HL-60 (cell line): ENCODE measurements at places on chromosomes 5 and 9.

DNA sequence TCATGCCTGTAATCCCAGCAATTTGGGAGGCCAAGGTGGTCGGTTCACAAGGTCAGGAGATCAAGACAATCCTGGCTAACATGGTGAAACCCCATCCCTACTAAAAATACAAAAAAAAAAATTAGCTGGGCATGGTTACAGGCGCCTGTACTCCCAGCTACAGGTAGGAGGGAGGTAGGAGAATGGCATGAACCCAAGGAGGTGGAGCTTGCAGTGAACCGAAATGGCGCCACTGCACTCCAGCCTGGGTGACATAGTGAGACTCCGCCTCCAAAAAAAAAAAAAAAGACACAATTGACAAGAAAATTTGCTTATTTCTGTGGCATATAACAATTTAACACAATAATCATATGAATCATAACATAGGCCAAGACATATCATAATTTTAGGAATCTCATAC is 35.3 kb upstream of the ZNF131 start:
- no peak for DNase-seq

DNA sequence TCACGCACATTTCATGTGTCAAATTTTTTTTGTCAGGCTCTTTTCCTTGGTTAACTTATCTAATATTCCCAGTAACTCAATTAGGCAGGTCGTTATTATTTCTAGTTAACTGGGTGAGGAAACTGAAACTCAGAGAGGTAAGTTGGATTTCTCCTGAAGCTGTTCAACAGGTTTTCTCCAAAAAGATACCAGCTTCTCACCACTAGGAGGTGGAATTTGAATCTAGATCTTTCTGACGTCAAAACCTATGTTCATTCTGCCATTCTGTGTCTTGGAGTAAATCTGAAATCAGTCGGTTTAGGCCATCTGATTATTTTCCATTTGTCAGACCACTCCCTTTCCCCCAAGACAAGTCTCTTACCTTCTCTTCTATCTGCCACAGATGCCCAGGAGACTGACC is 572.9 kb downstream of the ACTL7B start:
- DNase-seq, result no peak

- no peak for DNase-seq
Measured at GRCh38 chr5:62314213-62314830, 8.3 kb downstream of the KIF2A start.

DNA sequence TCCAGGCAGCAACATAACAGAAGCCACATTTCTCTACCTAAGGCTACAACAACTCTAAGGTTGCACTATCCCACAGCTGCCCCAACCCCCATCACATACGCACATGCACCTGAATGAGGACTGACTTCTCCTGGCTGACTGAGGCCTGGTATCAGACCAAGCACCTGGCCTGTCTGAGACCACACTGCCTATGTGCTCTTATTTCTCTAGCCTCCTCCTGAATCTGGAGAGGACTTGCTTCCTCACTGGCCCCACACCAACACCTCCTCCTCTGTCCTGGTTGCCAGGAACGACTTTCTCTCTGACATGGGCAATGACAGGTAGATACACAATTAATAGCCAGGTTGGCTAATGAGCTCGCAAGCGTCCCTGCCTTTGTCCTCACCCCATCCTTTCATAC is 14.9 kb upstream of the VDAC1 start:
- no peak for DNase-seq

GRCh38 chr9:111516061-111516465 is 8.9 kb upstream of the ZNF483 start:
- DNase-seq, result no peak

GRCh38 chr9:89588271-89588879 is 16.4 kb upstream of the GADD45G start:
- no peak for DNase-seq

DNA sequence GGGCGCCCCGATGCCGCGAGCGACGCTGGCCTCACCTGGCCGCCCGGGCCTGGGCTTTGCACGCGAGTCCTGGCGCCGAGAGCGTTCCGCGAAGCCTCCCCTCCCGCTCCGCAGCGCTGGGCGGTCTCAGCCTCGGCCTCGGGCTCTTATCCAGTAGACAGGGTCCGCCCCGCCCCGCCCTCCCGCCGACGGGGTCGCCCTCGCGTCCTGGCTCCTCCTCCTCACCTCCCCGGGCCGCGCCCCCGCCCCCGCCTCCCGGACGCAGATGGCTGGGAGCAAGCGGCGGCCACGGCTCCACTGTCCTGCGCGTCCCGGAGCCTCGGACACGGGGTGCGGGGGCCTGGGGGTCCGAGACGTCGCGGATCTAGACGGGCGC is at the start of gene SLC6A3:
TSS of gene SLC6A3 (minus strand) at position 128 of the 376 bp plus-strand sequence. CDS start 2,243 bp downstream, outside the sequence.
- no peak for DNase-seq

DNA sequence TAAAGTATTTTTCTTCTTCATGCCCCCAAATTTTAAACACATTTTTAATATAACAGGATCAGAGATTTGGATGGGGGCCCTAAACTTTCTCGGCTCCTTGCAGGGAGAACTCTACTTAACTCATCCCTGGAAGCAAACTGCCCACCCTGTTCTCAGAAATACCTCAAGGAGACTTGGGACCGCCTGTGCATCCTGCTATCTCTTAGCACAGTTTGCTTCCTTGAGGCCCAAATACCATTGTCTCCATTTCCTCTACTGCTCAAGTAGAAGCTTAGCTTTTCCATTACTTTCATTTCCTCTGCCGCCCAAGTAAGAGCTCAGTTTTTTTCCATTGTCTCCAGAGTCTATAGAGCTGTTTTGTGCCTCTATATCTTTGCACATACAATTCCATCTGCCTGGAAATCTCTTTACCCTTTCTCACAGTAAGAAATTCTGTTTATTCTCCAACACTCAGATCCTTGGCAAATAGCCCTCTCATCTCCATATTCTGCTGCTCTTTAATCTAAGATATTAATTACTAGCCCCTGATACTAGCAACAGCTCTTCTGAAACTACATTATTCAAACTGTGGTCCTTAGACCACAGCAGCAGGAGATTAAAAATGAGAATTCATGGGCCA is 137.8 kb downstream of the CEMIP2 start:
- no peak for DNase-seq

DNA sequence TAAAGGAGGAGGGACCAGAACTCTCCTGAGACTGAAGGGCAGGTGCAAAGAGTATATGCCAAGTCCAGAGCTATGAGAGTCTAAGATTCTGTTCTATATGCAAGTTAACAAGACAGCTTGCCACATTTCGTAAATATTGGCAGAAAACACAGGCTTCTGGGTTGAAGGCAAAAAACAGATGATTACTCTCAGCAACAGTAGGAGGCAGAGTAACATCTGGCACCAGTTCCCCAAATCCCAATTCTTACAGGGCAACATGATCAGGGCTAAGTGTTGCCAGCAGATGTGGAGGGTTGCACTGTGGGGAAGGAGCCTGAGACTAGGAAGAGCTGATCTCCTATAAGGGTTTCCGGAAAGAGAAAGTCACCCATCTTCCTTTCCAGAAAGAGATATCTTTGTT is 179.4 kb downstream of the PJA2 start:
- no peak for DNase-seq

GRCh38 chr9:77726814-77727213 is 78.7 kb upstream of the GNA14 start:
- no peak for DNase-seq

DNA sequence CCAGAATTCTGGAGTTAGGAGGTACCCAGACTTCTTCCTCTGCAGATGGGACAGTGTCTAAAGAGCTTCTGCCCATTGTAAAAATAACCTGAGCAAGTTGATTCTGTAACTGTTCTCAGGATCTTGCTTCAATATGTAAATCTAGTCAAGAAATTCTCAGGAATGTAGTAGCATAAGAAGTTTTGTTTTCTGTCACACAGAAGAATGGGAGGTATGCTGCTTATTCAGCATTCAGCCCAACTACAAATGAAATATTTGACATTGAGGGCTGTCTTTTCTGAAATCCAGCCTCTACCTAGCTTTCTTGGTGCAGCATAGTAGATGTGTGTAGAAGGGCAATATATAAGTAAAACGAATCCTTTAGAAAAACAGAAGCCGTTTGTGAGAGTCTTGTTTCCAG is 13.8 kb downstream of the MACIR start:
- no peak for DNase-seq

GRCh38 chr5:141515141-141515540 is 26.3 kb downstream of the PCDHGC5 start:
- DNase-seq, result no peak

DNA sequence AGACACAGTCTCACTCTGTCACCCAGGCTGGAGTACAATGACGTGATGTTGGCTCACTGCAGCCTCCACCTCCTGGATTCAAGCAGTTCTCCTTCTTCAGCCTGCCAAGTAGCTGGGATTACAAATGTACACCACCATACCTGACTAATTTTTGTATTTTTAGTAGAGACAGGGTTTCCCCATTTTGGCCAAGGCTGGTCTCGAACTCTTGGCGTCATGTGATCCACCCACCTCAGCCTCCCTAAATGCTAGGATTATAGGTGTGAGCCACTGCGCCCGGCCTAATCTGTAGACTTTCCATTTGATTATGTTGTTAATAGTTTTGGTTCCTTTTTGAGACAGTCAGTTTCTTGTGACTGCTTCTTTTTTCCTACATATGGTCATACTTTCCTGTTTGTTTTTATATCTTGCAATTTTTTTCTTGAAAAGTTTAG is 31.0 kb downstream of the MTREX start:
- no peak for DNase-seq

GRCh38 chr5:16721151-16722096 is 104.6 kb upstream of the RETREG1 start:
- no peak for DNase-seq

- DNase-seq, result no peak
Measured at GRCh38 chr9:121855476-121855875, 204.0 kb downstream of the DAB2IP start.

- no peak for DNase-seq
Measured at GRCh38 chr5:75138689-75139088, 86.3 kb upstream of the GCNT4 start.

GRCh38 chr9:113011911-113012381 is at the start of gene ZNF883:
ZNF883 (minus strand) TSS chr9:113012192.
- DNase-seq, result peak; percentile 24

- no peak for DNase-seq
Measured at GRCh38 chr5:54388409-54388808, 67.1 kb upstream of the HSPB3 start.

DNA sequence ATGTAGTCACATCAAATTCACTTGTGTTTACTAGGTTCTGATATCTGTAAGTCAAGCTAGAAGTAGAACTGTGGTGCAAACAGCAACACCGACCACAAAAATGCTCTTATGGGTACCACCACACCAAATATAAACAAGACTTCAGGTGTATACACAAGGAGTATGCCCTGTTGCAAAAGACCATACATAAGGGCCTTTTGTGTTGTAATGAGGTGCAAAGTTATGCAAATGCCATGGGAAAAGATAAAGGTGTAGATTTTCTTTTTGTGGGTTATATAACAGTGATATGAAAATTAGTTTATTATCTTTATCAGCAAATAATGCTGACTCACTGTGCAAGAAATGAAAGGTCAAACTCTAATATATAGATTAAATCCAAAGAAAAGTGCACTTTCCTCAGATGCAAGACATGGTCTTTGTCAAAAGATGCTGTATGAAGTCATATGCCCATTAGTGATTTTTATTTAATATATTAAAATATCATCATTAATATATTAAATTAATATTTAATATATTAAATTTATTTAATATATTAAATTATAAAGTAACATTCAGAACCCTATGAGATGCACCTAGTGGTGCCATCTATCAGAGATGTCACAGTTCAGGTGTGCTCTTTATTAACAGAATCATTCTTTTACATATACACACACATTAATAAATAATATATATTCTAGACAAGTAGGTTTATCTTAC is 26.7 kb upstream of the ALDH1A1 start:
- no peak for DNase-seq

GRCh38 chr5:106578736-106579135 is 1092.0 kb downstream of the EFNA5 start:
- DNase-seq, result no peak
